ENCODE measurements at places on chromosomes 16 and 17. TPM values are rescaled to one million over a fixed set of nuclear protein-coding genes. Genes with fewer than 3 reads are reported as not detected.

Gene SPATA22
- total RNA-seq, result 0.07 TPM

Gene TMIGD1
- total RNA-seq, result not detected

Gene QRICH2
- 2.0 TPM for total RNA-seq

Gene FOXO3B
- 6.0 TPM for total RNA-seq

Gene HSD17B2
- 0.72 TPM for total RNA-seq

Gene C17orf50
- total RNA-seq, result not detected

Gene ATP2A1
- 0.92 TPM for total RNA-seq

Gene NSMCE1
- 67.1 TPM for total RNA-seq

Gene G6PC1
- not detected for total RNA-seq

Gene GPATCH8
- total RNA-seq, result 13.7 TPM

Gene ZSCAN10
- not detected for total RNA-seq

Gene EVPLL
- not detected for total RNA-seq

Gene NACA2
- total RNA-seq, result not detected

Gene CCL7
- total RNA-seq, result not detected

Gene TSNAXIP1
- 0.52 TPM for total RNA-seq

Gene CPHXL2
- not detected for total RNA-seq

Gene KRT24
- not detected for total RNA-seq

Gene CD300H
- not detected for total RNA-seq

Gene IRF8
- 0.17 TPM for total RNA-seq

Gene GRIN2C
- not detected for total RNA-seq
